Globus pallidus (tissue), 1 donor: ENCODE measurements at places on chromosomes 1 and 21.

- DNase-seq, result no peak
Measured at GRCh38 chr1:2594641-2595131, 8.1 kb downstream of the PRXL2B start.

DNA sequence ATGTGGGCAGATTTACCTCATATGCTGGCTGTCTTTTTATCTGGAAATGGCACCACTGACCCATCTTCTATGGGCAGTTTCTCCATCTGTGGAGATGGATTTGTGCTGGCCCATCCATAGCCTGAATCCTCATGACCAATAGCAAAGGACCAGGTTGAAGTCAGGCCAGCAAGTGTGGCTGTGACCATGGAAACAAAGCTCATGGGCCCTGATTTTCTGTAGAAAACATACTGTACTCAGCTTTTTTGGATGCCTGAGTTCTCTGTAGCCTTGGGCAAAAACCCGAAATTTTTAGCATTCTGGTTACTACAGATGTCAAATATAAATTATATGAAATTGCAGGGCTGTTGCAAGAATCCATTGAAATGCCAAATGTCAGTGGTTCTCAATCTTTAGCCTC lies 155.0 kb downstream of the PLXNA2 start:
- no peak for DNase-seq

- no peak for DNase-seq
Measured at GRCh38 chr1:97562081-97562480, 358.8 kb downstream of the DPYD start.

DNA sequence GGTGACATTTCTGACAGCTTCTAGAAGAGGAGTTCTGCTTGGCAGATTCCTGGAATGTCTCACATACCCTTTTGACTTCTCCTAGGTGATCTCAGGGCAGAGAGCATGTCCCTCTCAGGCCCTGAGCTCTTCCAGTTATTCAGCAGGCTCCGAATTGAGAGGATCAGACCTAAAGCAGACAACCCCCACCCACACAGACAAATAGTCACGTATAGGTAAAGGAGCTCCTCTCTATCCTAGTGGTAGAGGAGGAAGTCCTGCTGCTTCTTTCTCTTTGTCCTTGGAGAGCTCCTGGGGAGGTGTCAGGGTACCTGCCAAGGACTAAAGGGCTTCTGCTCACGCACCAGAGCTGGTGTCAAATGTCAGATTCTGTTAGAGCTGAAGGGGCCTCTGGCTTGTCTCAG lies 128.1 kb downstream of the IER5 start:
- DNase-seq, result no peak

DNA sequence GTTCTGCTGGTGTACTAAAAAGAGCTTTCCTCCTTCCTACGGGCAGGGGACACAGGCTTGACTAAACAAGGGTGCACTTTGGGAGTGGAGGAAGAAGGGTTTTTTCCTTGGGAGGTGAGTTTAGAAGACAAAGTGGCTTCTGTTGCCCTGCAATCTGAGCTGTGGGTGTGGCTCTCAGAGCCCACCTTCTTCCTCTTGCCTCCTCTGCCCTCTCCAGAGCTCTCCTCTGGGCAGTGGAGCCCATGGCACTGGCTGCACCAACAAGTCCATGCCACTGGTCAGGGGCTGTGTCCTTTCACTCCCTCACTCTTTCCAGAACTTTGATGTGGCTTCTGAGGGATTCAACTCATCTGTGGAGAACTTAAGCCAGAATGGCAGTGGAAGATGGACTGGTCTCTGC lies 25.6 kb upstream of the PSMB2 start:
- no peak for DNase-seq

GRCh38 chr21:43995521-43996105 lies 16.5 kb upstream of the TRAPPC10 start:
- no peak for DNase-seq

DNA sequence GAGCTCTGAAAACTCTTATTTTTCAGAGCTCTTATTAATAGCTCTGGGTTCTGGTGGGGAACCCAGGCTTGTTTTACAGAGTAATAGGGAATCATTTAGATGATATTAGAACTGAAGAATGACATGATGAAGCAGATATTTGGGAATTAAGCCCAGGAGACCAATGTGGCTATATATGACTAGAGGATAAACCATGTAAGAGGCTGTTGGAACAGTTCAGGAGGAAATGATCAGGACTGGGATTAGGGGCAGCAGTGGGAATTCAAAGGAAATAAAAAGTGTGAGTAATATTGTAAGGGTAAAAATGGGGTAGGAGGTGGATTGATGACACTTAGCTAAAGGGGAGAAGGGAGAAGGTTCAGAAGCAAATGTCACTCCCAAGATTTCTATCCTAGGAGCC lies 58.6 kb downstream of the GIPC2 start:
- no peak for DNase-seq
